Stimulated activated effector memory CD8-positive, alpha-beta T cell treated with anti-CD3 and anti-CD28 coated beads, Interleukin-12 subunit alpha, Interleukin-12 subunit beta, amount 100 ng/mL, for 72 hours (primary cell): ENCODE measurements at places on chromosomes 4 and X.

DNA sequence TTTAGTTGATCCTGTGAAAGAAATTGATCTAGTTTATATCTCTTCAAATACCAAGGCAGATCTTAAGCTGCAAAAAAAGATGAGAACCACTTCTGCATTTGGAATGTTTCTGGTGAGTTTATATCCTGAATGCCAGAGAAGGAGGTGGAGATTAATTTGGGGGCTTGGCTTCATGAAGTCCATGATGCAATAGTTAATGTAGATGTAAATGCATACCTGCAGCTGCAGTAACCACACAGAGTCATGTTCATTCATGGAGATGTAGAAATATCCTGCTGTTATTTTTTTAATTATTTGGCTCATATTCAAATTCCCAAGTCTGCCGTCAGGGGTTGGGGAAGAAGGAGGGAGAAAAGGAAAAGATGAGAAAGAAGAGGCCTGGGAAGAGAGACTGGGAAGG is at the start of gene SULT1E1:
TSS of gene SULT1E1 (minus strand) at position 94 of the 400 bp plus-strand sequence. CDS start 2,501 bp downstream, outside the sequence.
- DNase-seq = no peak

DNA sequence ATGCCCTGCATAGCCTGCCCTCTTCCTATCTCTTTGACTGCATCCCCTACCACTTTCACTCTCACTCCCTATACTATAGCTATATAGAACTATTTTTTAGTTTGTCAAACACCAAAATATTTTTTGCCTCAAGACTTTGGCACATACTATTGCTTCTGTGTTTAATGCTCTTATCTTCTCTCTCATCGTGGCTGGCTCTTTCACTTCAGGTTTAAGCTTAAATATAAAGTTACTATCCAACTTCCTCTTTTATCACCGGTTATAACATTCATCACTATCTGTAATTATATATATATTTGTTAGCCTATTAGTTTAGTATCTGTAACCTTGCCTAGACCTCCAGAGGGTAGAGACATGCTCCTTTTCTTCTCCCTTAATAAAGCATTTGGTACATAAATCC is 11.5 kb upstream of the HMGB2 start:
- no peak for DNase-seq

DNA sequence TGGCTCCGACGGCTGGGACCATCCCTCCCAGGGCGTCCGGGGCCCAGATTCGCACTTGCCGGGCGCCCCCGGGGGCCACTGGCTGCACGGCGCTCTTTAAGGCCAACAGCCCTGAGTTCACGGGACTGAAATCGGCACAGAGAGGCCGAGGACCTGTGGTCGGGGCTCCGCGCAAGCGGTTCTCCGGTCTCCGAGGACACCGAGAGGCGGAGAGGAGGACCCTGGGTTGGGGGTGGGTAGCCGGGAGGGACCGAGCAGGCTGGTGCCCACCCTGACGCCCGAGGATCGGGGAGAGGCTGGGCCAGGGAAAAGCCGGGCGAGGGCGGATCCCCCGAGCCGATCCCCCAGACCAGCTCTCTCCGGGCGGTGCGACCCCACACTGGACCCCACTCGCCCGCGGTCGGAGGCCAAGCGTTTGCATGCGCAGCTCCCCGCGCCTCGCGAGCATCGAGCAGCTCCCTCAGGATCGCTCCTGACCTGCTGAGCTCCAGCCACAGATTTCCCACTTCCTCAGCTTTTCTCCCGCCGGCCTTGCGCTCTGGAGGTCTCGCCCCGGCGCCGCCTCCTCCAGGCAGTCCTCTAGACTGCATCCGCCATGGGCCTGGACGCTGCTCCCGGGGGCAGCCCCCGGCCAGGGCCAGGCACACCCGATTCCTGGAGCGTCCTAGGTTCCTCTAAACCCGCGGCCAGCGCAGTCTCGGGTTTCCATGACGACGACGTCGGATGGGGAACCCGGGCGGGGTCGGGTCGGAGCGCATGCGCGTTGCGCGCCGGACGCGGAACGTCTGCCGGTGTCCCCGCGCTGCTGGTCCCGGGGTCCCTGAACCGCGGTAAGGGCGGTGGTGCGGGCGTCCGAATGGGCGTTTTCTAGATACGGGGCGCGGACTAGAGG is 17.6 kb upstream of the NAT8L start:
- DNase-seq = peak; percentile 84

- DNase-seq = no peak
These were observed 26.3 kb upstream of the DACH2 start for GRCh38 chrX:86121916-86122315.

- no peak for DNase-seq
These were observed 48.3 kb upstream of the GPR174 start for GRCh38 chrX:79096145-79096556.

- DNase-seq = no peak
These were observed 199.9 kb downstream of the TMA16 start for GRCh38 chr4:163694385-163694784.

GRCh38 chr4:52950226-52950625 is 88.1 kb downstream of the RASL11B start:
- no peak for DNase-seq

GRCh38 chrX:127571834-127572233 is 480.4 kb downstream of the ACTRT1 start:
- DNase-seq = no peak

DNA sequence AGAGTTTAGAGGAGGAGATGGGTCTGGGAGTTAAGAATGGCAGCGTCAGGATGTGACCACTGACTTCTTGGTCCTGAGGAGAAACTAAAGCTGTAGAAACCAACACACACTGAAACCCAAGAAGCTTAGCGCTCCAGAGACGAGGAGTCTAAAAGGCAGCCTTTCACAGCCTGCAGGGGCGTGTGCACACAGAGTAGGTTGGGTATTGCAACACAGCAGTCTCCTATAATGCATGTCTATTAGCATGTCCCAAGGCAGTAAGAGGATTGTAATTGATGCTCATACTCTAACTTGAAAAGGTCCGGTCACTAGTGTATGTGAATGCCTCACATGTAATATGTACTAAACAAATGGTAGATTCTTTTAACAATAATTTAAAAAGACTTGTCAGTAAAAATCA is 57.4 kb downstream of the PTTG2 start:
- no peak for DNase-seq

DNA sequence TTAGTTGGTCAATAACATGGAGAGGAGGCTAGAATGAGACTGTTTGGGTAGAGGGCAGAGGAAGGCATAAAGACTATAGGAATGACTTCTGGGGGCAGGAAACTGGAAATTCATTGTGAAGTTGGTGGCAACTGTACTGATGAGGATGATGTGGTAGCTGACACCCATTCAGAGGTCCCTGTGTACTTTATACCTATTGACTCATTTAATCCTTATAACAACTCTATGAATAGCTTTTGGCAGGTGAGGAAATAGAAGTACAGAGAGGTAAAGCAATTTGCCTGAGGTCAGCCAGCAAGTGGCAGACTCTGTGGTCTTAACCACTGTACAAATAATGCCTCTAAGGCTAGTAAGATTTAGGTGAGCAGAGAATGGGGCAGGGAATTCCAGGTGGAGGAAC is 100.1 kb downstream of the GATB start:
- DNase-seq = no peak

- no peak for DNase-seq
These were observed 1.3 kb upstream of the TNIP2 start for GRCh38 chr4:2757426-2757825.

GRCh38 chrX:23784470-23785331 is 1.7 kb downstream of the SAT1 start:
- no peak for DNase-seq

DNA sequence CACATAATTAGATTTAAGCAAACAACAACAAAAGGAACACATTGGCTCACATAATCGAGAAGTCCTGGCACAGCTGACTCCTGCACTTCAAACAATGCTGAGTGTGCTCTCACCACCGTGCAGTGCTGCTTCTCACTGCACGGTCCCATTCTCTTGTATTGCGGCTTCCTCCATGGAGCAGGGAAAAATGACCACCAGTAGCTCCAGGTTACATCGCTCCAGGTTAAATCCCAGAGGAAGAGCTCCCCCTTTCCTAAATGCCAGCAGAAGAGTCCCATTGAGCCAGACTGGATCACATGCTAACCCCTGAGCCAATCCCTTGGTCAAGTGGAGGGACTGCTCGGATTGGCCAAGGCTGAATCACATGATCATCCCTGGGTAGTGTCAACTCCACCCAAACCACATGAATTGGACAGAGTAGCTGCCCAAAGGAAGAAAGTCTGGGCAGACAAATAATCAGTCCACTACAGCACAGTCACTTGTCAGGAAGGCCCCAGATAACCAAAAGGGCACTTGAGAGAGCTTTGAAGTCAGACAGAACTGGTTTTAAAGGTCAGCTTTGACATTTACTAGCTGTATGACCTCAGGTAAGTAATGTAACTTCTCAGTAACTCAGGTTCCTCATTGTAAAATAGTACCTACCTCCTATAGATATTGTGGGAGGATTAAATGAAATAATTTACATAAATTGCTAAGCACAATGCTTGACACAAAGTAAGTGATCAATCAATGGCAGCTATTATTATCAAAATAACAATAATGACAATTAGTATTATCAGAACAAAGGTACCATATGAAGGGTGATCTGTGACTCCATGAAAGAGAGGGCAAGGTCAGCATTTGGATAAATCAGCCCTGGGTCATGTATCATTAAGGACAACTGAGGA is 14.3 kb downstream of the TEC start:
- no peak for DNase-seq

DNA sequence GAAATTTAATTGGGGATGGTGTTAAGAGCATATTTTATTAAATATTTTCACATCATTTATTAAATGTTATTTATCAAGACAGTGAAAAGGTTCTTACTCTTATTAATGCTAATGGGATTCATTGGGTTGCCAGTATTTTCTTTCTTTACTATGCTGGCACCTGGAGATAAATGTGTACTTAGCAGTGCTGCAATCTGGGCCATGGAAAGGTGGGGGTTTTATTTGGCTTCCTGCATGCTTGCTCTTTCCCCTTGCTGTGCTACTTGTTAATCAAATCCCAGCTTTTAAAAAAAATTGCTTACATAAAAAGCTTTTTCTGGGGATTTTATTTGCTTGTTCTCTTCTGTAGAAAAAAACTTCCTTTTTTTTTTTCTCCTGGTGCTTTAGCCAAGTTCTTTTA is 48.3 kb downstream of the ZAR1 start:
- DNase-seq = no peak

- no peak for DNase-seq
These were observed 99.5 kb downstream of the CPE start for GRCh38 chr4:165478260-165478659.

DNA sequence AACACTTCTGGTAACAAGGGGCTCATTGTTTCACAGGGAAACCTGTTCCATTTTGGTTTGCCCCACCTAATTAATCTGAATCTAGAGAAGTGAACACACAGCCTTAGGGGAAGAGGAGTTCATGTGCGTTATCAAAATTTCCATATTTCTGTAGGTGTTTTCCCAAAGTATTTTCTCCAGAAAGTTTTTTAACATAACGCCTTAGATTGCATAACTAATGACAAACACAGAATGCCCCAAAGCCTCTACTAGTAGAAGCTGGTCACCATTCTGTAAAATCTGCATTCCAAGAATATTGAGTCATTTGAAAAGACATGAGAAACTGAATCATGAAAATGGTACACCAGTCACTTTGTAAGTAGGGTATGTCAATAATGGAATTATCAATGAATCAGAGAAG is 41.1 kb downstream of the IL13RA2 start:
- DNase-seq = no peak

- no peak for DNase-seq
These were observed 3.1 kb downstream of the CT45A10 start for GRCh38 chrX:135890087-135890585.

DNA sequence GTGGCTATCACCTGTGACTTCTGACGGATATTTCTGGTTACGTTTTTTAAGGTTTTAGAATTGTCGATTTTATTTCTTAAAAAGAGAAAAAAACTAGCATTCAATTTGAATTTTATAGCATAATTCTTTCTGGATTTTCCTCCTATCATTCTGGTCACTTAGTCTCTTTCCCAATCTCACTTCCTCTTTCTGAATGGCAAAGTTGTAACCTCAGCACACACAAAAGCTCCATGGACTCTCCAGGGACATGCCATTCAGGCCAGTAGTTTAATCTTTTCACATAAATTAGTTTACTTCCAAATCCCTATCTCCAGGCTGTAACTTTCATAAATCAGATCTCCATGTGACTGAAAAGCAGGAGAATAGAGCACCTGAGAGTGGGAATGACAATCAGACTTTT is 110.7 kb downstream of the ARAP2 start:
- DNase-seq = no peak

GRCh38 chr4:76447393-76447851 is 12.4 kb downstream of the SHROOM3 start:
- no peak for DNase-seq

DNA sequence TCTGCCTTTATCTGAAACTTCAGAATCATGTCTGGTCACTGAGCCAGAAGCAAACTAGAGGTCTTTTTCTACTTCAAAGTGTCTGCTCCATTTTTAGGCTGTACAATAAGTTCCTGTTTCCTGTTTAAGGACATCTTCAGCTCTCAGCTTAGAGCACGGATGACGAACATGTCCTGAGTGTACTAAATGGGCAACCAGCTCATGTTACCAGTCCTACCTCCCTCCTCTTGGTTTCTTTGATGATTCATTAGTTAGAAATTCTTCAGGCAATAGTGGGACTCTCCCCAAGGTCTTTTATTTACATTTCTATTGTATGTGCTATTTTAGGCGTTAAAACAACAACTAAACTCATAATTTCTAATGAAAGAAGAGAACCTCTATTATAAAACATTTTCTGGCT is 58.0 kb downstream of the ENPEP start:
- no peak for DNase-seq

DNA sequence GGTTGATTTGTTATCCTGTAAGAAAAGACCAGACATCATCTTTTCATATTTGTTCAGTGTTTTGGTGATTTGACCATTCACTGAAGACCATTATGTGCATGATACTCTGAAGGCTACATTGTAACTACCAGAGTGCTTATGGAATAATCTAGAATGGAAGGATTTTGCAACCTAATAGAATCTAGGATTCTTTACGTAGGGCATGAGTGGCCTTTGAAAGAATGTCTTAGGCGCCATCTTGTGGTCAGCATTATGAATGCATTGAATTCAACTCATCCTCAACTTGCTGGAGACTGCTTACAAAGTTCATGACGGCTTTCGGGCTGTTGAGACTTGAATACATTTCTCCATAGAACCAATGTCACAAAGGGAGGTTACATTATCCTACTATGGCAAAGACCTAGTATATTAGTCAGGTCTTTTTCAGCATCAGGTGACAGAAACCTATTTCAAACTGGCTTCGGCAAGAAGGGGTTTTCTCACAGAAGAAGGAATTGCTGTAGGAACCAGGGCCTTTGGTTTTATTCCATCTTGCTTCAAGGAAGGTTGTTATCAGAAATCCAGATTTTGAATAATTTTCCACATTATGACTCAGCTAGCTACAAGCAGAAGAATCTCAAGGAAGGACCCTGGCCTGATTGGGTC is 104.1 kb downstream of the GPAT3 start:
- DNase-seq = peak; percentile 69

- DNase-seq = no peak
These were observed 1.4 kb downstream of the RBMX start for GRCh38 chrX:136879001-136879687.

GRCh38 chrX:71198066-71198465 is 25.0 kb upstream of the GJB1 start:
- peak; percentile 51 for DNase-seq

DNA sequence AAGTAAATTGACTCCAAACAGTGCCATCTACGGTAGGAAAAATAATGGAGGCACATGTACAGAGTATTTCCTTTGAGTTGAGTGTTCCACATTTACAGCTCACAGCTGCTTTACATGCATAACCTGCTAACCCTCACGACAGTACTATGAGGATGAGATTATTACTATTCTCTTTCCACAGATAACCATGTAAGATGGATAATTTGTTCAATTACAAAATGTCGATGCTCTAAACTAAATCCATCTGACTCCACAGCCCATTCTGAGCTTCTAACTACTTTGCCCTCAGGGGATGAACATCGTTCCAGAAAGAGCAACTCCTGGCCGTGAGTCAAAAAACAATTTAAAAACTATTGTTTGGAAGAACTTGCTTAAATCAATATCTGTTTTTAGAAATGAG is 330.4 kb upstream of the NWD2 start:
- DNase-seq = no peak
